ENCODE measurements at places on chromosomes 2 and 18. TPM values are rescaled to one million over a fixed set of nuclear protein-coding genes. Genes with fewer than 3 reads are reported as not detected.

Gene HOXD11
- 43.5 TPM for polyA plus RNA-seq

Gene POTEC
- not detected for polyA plus RNA-seq

Gene POU3F3
- polyA plus RNA-seq: 81.8 TPM

Gene RAB6C
- not detected for polyA plus RNA-seq

Gene ZSWIM2
- polyA plus RNA-seq: not detected

Gene NOL4
- polyA plus RNA-seq: 3.5 TPM

Gene CERKL
- polyA plus RNA-seq: 14.5 TPM

Gene LHCGR
- 0.24 TPM for polyA plus RNA-seq

Gene GRHL1
- polyA plus RNA-seq: 3.7 TPM
